RKO (cell line): ENCODE measurements at places on chromosomes 7 and 10.

- no peak for DNase-seq
Observed at GRCh38 chr7:44678471-44679179, 70.0 kb upstream of the ZMIZ2 start.

DNA sequence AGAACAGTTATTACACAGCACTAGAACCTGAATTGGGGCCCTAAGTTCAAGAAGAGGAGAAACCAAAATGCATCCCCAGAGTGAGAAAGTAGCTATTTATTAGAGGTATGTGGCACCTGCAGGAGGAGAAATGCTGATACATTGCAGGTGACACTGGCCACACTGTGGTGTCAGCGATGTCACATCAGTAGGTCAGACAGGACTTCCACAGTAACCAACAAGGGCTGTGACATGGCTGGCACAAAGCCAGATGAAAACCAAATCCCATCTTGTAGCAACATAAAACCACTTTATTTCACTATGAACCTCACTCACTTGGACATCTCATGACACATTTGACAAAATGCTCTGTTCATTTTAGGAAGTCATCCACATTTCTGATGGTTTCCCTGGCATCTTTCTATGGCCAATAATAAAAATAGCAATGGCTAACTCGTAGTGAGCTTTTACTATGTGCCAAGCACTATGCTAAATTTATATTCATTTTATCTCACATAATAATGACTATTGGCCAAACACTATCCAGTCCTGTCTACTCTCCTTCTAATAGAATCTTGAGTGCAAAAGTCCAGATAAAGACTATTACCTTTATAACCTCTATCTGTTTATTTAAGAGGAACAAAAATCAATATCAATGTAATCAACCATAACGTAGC lies 154.2 kb downstream of the TSPAN12 start:
- no peak for DNase-seq

DNA sequence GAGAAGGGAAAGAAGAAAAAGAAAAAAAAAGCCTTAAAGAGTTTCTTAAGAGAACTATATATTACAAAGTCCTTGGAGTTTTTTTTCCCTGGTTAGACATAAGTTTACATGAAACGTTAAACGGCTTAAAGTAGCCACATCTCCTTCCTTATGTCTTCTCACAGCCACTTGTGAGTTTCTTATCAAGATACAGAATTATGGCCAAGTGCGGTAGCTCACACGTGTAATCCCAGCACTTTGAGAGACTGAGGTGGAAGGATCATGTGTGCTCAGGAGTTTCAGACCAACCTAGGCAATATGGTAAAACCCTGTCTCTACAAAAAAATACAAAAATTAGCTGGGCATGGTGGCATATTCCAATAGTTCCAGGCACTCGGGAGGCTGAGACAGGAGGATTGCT lies 54.3 kb downstream of the IKZF1 start:
- no peak for DNase-seq

- no peak for DNase-seq
Observed at GRCh38 chr7:127761196-127761595, 109.2 kb downstream of the SND1 start.
